ENCODE measurements at places on chromosomes 12 and 14.

DNA sequence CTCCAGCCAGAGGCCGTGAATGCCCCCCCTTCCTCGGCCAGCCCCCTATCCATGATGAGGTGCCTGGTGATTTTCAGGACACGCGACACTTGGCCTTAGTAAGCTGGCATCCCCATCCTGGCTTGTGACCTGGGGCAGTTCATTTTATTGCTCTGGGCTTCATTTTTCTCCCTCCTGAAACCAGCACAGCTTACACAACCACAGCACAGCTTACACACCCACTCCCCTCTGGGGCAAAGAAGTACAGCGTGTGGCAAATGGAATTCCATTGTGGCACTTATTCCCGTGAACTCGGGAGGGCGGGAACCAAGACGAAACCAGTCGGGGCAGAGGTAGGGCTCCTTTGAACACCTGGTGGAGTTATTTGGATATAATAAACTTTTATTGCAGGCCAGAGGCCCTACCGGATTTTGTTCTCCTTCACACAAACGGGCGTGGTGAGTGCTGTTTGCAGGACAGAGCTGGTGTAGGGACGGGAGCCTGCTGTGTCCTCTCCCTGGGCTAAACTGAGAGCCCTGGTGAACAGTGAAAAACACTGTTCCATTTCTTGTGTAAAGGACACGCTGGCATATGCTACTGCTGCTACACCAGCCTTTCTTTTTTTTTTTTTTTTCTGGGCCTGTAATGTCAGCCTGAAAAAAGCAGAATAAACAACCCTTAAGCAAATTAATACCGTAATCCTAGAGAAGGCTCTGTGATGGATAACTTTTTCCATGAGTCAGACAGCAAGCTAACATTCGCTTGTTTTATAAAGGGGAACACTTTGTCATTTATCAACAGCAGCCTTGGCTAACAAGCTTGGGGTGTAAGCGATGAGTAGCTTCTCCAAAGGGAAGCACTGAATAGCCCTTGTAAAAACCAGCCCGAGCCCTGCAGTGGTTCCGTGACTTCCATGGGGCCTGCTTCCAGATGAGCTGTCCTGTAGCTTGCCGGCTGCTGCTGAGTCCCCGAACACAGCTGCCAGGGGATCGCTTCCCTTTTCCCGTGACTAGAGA lies 29.3 kb downstream of the CD9 start:
- DNase-seq, result peak; percentile 22

DNA sequence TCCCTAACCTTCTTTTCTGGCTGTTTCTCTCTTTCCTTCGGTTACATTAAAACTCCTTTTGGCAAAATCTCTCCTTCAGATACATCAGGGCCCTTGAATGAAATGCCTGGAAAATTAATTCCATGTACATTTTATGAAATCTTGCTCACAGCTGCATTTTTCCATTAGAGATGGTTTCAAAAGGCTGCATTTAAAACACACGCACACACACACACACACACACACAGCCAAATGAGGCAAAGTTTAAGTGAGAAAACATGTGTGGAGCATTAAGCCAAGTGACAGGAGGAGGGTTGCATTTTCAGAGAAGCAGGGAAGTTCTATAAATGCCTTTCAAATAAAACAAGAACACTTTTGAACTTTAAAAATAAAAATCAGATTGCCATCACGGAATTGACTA lies 216.4 kb downstream of the LRIG3 start:
- no peak for DNase-seq

GRCh38 chr12:48970702-48971334 lies 717 bp downstream of the WNT10B start:
- no peak for DNase-seq

DNA sequence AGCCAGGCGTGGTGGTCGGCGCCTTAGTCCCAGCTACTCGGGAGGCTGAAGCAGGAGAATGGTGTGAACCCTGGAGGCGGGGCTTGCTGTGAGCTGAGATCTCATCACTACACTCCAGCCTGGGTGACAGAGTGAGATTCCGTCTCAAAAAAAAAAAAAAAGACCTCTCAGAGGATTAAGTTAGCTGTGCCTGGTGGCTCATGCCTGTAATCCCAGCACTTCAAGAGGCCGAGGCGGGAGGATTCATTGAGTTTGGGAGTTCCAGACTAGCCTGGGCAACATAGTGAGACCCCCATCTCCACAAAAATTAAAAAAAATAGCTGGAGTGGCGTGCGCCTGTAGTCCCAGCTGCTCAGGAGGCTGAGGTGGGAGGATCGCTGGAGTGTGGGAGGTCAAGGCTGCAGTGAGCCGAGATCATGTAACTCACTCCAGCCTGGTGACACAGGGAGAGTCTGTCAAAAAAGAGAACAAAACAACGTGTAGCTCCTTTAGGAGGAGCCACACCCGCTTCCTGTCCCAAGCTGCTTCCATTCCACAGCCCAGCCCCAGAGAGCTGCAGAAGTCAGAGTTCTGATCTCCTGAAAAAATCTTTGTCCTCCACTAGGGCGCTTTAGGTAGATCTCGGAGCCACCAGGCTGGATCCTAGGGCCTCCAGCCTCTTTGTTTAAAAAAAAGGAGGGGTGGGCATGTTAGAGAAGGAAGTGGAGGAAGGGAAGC lies 11.5 kb upstream of the ULK1 start:
- DNase-seq, result no peak

GRCh38 chr12:91567100-91567485 lies 384.5 kb upstream of the DCN start:
- no peak for DNase-seq

DNA sequence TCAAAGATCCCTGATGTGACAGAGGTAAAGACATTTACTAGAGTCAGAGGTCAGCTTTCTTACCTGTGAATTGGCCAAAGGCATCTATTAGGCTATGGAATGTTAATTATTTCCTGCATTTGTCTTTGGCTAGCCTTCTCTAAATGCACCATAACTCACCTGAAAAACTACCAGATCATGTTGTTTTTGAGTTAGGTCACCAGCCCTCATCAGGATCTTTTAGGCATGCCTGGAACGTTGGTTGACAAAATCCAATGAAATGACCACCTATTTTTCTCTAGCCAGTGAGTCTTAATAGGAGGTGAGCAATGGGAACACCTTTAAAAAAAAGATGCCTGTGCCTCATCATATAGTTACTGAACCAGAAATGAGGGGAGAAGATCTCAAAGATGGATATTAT lies 46.2 kb downstream of the ANO4 start:
- DNase-seq, result no peak

- DNase-seq, result no peak
These were observed 1616.5 kb upstream of the FLRT2 start for GRCh38 chr14:83913476-83913875.

GRCh38 chr12:92991134-92991533 lies 62.0 kb upstream of the EEA1 start:
- no peak for DNase-seq

DNA sequence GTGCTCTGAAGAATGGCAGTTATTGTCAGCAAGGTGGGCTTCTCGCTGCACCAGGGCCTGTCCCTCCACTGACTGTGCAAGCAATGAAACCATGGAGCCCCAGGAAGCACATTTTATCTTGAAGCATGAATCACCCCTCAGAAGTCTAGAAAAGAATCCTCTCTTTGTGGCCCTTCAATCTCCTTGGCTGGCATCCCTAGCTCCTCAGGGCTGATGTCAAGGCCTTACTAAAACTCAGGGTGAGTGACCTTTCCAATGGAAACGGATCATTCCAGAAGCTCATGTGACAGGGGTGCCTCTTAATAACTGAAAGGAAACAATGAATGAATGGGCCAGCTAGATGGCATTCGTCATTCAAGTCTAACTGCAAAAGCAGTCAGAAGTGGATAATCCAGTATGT lies 22.3 kb upstream of the PLEKHH1 start:
- no peak for DNase-seq

- DNase-seq, result no peak
These were observed 224.3 kb upstream of the NAV3 start for GRCh38 chr12:77606348-77606747.

- no peak for DNase-seq
These were observed 1.7 kb upstream of the RIMBP2 start for GRCh38 chr12:130717752-130718151.

DNA sequence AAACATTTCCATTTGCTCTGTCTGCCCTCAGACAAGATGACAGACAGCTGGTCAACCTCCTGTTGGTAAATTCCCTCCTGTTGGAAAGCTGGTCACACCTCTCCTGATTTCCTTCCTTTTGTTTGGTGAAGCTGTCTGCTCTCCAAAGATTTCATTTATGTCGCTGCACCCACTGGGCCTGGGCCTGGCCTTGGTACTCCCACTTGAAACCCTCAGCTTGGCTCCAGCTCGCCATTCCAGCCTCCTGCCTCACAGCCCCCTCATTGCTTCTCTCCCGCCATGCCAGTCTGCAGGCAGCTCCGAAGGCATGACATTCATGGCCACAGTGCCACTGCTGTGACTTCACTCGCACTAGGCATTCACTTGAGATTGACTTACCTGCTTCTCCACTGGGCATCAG lies 451.8 kb downstream of the VRK1 start:
- no peak for DNase-seq

DNA sequence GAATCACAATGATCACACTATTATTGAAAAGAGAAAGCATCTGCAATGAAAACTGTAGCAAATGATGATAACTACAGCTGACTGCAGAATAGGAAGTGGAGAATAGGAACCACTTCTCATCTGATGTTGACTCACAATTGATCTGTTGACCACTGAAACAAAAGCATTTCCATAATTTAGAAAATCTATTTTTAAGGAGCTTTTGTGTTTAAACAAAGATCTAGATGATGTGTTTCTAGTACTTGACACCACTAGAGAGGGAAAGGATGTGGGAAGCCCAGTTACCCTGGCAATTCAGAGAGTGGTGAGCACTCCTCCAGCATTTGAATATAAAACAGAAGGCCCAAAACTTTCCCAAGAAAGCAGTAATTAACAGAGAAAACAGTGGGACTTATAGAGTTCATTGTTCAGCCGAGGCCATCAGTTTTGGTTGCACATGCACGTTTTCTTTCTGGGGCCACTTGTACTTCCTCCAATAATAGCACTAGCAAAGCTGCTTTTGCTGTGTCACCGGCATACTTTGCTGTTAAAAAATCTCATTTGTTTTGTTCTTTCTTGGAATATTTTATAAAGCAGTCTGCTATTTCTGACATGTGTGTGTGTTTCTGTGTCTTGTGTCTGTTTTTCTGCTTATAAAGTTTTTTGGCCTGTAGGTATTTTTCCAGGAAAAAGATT lies 76.1 kb upstream of the HECTD1 start:
- no peak for DNase-seq

DNA sequence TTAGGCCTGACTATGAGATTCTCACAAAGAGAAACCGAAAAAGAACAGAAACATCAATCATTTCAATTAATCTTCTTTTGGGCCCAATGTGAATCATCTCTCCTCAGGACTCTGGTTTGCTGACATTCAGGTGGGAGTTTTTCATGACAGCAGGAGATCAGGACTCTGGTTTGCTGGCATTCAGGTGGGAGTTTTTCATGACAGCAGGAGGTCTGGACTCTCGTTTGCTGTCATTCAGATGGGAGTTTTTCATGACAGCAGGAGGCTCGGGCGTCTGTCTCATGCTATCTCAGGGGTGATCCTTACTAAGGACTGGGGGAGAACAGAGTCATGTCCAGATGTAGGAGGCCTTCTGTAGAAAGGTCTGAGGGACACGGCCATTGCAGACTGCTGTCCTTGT lies 40.1 kb upstream of the PARP11 start:
- DNase-seq, result no peak

GRCh38 chr14:89992273-89992672 lies 36.5 kb downstream of the TDP1 start:
- DNase-seq, result no peak

- DNase-seq, result no peak
These were observed 68.7 kb upstream of the KRAS start for GRCh38 chr12:25319233-25319984.

GRCh38 chr12:8692573-8692972 lies 5.2 kb upstream of the RIMKLB start:
- DNase-seq, result peak; percentile 75

GRCh38 chr14:93914278-93914677 lies 12.9 kb upstream of the FAM181A start:
- DNase-seq, result no peak

DNA sequence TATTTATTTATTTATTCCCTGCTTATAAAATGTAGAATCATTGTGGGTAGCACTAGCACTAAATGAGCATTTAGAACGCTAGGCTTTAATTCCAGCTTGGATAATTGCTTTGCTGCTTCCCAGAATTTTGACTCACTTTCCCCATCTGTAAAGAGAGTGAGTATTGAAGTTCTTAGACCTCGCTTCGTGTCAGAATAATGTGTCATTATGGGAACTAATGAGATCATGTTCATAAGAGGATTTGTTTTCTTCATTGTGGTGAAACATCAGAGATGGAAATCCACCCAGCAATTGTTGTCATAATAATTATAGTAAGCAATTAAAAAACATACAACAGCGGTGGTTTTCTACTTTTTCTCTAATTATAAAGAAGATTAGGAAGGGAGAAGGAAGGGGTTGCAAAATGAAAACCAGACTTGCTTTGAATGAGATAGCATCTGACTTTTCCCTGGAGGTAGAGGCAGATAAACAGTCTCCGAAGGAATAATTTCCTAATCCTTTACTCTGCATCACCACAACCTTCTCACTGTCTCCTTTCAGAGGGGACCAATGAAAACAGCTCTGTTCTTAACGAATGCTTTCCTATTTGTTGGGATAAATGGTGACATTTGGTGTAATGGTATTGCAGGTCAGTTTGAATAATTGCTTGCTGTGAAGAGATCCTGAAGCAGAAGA lies 86.8 kb upstream of the ARHGAP5 start:
- no peak for DNase-seq

GRCh38 chr14:101594511-101595148 lies 33.3 kb downstream of the DIO3 start:
- DNase-seq, result no peak

GRCh38 chr12:26767116-26767515 lies 65.9 kb downstream of the ITPR2 start:
- no peak for DNase-seq

DNA sequence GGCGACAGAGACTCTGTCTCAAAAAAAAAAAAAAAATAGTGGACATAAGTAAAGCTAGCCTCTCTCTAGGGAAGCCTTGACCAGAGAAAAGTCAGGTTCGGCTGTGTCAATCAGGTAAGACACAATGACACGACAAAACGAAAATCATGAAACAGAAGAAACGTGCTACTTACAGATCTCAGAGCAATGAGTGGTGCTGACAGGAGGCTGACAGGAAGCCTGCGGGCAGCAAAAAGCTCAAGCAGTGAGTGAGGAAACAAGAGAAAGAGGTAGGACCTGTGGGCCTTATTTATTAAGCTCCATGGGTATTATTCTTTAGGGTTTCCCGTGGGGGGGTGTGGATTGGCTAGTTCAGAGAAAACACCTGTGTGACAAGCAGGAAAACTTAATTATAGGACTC lies 363.1 kb downstream of the KCNH5 start:
- DNase-seq, result no peak

- DNase-seq, result no peak
These were observed 93.8 kb downstream of the PTPRB start for GRCh38 chr12:70543444-70543843.
